Skeletal muscle cell (primary cell): ENCODE measurements at places on chromosomes 11 and 22.
A peak's percentile ranks its signal among the peaks of the same experiment; 100 is the strongest.

GRCh38 chr11:111120161-111120560 lies 125.4 kb upstream of the POU2AF2 start:
- DNase-seq: no peak

DNA sequence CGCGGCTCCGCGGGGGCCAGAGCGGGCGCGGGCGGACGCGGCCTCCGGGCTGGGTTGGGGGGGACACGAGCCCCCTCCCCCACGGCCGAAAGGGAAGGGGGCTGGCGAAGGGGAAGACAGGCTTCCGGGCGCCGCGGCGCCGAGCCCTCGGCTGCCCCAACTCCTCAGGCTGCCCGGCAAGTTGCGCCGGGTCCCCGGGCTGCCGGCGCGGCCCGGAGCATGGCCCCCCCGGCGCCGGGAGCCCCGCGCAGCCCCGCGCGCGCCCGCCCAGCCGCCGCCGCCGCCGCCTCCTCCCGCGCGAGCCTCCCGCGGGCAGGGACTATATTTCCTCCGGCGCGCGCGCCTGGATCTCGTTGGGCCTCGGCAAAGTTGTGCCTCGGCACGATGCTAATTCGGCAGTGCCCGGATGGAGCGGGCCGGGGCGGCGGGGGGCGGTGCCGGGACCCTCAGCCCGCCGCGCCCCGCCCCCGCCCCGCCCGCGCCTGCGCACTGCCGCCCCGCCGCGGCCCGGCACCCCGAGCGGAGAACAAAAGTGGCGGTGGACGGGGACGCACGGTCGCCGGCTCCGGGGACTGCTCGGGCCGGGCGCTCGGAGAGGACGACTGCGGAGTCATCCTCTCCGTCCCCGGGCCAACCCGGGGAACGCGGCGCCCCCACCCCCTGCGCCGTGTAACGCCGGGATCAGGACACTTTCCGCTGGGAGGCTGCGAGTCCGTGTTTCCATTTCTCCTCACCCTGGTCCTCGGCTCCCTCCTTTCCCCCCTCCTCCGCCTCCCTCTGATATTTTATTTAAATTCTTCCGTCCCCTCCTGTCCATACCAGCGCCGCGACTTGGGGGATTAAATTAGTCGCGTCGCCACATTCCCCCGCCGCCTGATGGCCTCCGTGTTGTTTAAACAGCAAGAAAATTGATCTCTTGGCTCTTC lies at the start of gene PHF21B:
Gene PHF21B (minus strand): TSS at position 400 of the 926 bp plus-strand sequence. CDS start 456 bp downstream, outside the sequence.
- no peak for DNase-seq

- DNase-seq: no peak
Measured at GRCh38 chr11:61091373-61092279, 10.7 kb upstream of the CD5 start.

DNA sequence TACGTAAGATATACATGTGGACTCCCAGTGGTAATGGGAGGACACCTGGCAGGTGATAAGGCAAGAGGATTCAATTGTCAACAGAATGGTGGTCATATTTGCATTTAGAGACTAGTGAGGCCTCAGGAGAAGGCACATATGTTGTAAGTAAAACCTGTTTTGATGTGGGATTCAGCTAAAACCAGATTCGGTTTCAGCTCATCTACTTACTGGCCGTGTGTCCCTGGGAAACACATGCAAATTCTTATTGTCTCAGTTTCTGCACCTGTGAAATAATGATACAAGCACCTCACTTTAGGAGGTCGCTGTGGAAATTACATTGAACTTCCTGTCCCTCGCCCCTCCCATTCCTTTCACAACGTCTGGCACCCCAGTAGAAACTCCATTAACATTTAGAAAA lies 78.9 kb upstream of the FIBIN start:
- no peak for DNase-seq

GRCh38 chr22:34783436-34783835 lies 282.5 kb upstream of the ISX start:
- no peak for DNase-seq

- no peak for DNase-seq
Measured at GRCh38 chr22:46372686-46373085, 37.2 kb downstream of the TRMU start.

- no peak for DNase-seq
Measured at GRCh38 chr22:42064629-42065028, 6.0 kb downstream of the NAGA start.

GRCh38 chr11:73393011-73393380 lies 16.8 kb downstream of the RELT start:
- no peak for DNase-seq

- DNase-seq: peak; percentile 41
Measured at GRCh38 chr11:19460718-19461405, 220.1 kb upstream of the E2F8 start.

DNA sequence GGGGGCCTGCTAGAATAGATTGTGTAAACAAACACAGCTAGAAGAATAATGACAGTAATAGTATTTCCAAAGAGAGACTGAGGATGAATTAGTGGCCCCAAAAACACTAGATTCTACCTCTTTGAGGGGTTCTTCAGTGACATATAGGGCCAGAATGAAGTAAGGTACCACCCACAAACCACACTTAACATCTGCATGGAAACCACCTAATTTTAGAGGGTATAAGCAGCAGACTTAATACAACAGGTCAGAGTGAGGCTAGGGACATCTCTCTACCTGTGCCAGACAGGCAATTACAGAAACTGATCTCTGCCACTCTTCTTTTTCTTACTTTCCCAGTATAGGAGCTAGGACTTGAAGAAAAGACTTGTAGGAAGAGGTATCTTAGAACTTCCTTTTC lies 20.1 kb downstream of the ELP4 start:
- DNase-seq: no peak
